ENCODE measurements at places on chromosomes 1 and 21. TPM values are rescaled to one million over a fixed set of nuclear protein-coding genes. Genes with fewer than 3 reads are reported as not detected.

Gene RGSL1
- total RNA-seq = not detected

DNA sequence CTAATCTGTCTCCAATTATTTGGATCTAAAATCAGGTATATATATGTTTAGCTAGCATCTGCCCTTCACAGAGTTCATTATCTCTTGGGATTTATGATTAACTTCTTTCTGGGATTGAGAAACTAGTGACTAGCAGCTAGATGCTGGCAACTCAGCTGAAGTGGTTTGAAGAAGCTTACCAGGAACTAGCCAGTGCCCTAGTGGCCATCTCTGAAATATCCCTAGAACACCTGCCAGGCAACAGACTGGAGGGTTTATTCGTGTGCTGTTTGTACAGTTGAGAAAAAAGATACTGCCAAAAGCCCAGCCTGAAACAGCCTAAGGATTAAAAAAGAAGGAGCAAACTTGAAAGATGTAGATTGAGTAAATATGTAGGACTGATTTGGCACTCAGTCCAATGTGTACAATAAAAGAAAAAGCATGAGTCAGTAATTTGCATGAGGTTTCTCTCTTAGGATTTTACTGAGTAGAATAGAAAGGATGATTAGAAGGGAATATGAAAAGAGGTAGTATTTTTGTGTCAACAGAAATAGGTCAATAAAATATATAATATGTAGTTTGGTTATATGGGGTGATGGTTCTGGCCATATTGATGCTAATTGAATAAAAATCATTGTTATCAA, 1144.6 kb upstream of the ADGRL2 start:
- no peak for DNase-seq

GRCh38 chr1:234559152-234559901, 50.7 kb downstream of the IRF2BP2 start:
- no peak for DNase-seq

DNA sequence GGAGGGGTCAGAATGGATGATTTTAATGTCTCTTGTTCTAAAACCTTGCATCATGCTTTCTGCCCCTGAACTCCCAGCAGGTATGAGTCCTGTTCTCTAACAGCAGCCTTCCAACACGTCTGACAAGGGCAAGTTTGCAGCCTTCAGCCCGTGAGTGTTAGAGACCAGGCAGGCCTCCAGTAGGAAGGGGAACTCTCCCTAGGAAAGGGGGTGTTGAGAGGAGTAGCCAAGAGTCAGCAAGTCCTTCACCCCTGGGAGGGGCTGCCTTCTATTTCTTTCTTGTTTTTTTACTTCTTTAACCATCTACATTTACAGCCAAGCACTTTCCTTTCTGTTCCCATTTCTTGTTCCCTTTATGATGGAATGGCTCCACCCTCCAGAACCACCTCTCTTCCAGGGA, 14.2 kb downstream of the BATF3 start:
- DNase-seq = no peak

- DNase-seq = no peak
These were observed 710 bp upstream of the PALMD start for GRCh38 chr1:99645203-99645602.

- DNase-seq = no peak
These were observed 323.7 kb downstream of the PLPP3 start for GRCh38 chr1:56255516-56256152.

DNA sequence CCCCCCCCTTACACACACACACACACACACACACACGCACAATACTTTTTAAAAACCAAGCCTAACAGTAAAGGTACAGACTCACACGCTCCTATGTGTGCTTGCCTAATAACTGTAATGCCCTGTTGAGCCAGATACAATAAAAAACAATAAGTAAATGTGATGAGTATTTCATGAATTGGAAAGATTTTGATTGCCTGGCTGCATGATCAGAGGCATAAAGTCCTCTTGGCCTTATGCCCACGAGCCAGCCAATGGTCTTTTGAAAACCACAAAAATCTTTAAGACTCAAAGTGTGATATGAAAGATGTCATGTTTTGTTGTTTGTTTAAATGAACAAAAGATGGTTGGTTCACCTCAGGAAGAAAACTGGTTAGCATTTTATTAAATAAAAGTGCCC, 441.9 kb upstream of the ZRANB2 start:
- DNase-seq = no peak

Measured in cardiac septum (tissue), 1 donor.